ENCODE measurements at places on chromosomes 11 and 22. TPM values are rescaled to one million over a fixed set of nuclear protein-coding genes. Genes with fewer than 3 reads are reported as not detected.

Gene TNNT3
- polyA plus RNA-seq = 29.9 TPM

Gene OR52N2
- polyA plus RNA-seq = not detected

Gene CATSPERZ
- 0.46 TPM for polyA plus RNA-seq

Gene B3GAT1
- polyA plus RNA-seq = 0.40 TPM

Gene STX5
- polyA plus RNA-seq = 50.4 TPM

Gene TSSK2
- polyA plus RNA-seq = not detected

- DNase-seq = no peak
Observed at GRCh38 chr11:46331282-46331984, 15.8 kb upstream of the DGKZ start.

GRCh38 chr11:35412285-35412684 is 7.1 kb downstream of the SLC1A2 start:
- no peak for DNase-seq

GRCh38 chr22:49302150-49302460 is 525.6 kb downstream of the BRD1 start:
- DNase-seq = no peak

GRCh38 chr22:42227435-42227834 is 43.0 kb downstream of the TCF20 start:
- DNase-seq = no peak

DNA sequence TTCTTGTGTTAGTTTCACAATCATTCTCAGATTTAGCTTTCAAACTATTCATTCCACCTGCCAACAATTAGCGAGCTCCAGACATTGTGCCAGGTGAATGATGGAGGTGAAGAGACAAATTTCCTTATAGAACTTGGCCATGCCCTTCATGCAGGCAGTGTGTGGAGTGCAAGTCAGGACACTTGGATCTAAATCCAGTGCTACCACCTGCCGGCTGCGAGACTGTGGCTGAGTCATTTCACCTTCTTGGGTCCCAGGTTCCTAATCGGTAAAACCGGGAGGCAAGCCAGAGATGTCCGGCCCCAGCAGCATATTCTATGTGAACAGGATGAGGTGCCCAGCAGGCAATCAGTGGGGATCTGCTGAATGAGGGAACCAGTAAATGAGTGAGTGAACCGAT is 18.6 kb upstream of the EHF start:
- no peak for DNase-seq

DNA sequence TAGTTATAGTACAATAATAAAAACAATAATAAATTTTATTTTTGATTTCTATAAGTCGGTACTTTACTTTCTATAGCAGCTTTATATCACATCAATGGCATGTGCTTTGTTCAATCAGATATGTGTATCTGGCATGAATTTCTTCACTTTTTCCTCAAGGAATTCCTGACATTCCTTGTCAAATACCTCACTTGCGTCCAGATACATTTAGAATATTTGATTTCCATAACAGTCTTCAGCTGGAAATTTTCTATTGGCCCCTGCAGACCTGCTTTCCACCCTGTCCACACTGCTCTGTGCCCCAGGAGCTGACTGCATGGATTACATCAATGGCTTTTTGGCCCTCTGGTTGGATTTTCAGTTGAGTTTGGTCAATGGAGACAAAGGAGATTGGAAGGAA is 93.2 kb downstream of the FAR1 start:
- no peak for DNase-seq

DNA sequence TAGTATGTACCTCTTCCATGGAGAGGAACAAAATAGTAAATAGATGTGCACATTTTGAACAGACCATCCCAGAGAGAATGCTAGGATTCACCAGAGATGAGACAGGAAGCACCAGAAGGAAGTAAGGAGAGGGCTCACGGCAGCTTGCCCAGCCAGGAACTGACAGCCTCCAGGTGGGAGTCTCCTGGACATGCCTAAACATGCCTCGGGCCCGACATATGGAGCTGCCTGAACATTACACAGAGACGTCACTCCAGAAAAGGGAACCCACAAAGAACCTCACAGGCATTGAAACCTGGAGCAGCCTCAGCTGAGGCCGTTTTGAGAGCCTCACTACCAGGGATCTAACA is 67.4 kb downstream of the BRD1 start:
- DNase-seq = no peak

DNA sequence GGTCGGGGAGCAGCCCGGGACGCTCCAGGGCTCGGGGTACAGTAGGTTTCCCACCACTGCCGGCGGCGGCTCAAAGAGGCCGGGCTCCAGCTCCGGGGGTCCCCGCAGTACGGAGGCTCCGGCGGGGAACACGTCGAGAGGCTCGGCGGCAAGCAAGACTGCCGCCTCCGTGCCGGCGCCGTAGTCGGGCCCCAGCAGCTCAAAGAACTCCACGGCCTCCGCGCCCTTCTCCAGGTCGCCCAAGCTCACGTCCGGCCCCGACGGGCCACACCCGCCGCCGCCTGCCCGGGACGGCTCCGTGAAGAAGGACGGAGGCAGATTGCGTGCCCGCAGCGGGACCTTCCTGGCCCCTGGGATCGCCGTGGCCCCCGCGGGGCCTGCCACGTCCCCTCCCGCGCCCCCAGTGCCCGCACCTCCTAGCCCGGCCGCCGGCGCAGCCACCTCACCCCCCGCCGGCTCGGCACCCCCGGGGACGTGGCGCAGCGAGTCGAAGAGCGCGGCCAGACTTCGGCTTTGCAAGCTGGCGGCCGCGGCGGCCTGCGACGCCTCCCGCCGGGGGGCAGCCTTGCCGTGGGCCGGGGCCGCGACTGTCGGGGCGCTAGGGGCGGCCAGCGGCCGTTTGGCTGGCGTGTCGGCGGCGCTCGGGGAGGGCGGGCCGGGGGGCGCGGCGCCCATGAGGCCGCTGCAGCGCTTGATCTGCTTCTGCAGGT is 775 bp downstream of the FAM181B start:
- DNase-seq = peak; percentile 51

GRCh38 chr11:117117681-117118080 is 19.5 kb upstream of the SIK3 start:
- no peak for DNase-seq

DNA sequence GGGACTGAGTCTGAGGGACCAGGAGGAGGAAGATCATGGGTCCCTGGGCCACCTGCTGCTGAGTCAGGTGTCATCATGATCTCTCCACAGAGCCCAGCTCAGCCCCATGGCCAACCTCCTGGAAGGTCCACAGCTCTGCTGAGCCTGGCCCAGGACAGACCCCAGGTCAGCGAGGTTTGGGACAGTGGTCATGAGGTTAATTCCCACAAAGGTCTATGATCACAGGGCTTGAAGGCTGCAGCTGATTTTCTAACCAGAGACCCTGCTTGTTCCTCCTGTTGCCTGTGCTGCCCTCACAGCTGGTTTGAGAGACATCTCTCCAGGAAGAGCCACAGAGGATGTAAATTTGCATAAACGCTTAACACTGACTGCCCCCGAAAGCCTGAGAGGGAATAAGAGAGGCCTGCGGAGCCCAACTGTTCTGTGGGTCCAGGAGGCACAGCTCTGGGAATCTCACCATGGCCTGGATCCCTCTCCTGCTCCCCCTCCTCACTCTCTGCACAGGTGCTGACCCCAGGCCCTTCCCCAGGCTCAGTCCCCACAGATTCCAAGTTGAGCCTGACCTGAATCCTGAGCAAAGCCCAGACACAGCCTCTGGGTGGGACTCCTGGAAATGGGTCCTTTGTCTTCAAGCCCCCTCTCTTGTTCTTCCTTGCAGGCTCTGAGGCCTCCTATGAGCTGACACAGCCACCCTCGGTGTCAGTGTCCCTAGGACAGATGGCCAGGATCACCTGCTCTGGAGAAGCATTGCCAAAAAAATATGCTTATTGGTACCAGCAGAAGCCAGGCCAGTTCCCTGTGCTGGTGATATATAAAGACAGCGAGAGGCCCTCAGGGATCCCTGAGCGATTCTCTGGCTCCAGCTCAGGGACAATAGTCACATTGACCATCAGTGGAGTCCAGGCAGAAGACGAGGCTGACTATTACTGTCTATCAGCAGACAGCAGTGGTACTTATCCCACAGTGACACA is 102.8 kb downstream of the GGTLC2 start:
- no peak for DNase-seq

GRCh38 chr11:34514597-34514996 is 1.0 kb upstream of the ELF5 start:
- DNase-seq = no peak

DNA sequence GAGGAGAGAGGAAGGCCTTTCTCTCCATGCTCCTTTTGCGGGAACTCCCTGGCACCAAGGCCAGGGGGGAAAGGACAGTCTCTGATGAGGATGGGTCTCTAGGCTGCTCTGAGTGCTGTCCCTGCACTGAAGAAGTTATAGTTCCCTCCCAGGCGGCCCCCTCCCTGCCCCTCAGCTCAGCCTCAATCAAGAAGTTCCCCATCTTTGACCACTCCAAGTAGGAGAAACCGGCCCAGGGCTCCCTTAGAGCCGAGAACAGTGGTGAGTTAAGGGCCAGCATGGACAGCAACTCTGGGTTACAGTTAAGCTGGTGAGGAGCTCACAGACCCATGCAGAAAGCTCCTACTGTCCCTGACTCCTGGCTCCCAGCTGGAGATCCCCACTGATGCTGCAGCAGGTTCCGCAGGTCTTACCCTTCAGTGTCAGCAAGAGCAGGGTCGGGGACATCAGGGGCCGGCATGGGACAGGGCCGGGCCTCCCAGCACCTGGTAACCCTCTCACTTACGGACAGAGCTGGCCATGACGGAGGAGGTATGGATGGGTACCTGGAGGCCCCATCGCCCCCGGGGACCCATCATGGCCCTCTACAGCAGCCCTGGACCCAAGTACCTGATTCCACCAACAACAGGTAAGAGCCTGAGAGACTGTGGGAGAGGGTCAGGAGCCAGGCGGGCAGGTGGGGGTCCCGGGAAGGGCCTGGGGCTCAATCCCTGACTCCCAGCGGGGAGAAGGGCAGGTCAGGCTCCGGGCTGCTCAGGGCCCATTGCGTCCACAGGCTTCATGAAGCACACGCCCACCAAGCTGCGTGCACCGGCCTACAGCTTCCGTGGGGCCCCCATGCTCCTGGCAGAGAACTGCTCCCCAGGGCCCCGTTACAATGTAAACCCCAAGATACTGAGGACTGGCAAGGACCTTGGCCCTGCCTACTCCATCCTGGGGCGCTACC is 4.2 kb downstream of the SCGB1C1 start:
- no peak for DNase-seq

GRCh38 chr22:46149512-46150033 is 753 bp upstream of the PPARA start:
- peak; percentile 56 for DNase-seq

- no peak for DNase-seq
Observed at GRCh38 chr11:128328955-128329551, 258.3 kb downstream of the ETS1 start.

GRCh38 chr11:46438211-46438610 is 46.6 kb upstream of the CHRM4 start:
- DNase-seq = no peak

- peak; percentile 63 for DNase-seq
Observed at GRCh38 chr11:44310206-44310462, 195 bp upstream of the ALX4 start.

DNA sequence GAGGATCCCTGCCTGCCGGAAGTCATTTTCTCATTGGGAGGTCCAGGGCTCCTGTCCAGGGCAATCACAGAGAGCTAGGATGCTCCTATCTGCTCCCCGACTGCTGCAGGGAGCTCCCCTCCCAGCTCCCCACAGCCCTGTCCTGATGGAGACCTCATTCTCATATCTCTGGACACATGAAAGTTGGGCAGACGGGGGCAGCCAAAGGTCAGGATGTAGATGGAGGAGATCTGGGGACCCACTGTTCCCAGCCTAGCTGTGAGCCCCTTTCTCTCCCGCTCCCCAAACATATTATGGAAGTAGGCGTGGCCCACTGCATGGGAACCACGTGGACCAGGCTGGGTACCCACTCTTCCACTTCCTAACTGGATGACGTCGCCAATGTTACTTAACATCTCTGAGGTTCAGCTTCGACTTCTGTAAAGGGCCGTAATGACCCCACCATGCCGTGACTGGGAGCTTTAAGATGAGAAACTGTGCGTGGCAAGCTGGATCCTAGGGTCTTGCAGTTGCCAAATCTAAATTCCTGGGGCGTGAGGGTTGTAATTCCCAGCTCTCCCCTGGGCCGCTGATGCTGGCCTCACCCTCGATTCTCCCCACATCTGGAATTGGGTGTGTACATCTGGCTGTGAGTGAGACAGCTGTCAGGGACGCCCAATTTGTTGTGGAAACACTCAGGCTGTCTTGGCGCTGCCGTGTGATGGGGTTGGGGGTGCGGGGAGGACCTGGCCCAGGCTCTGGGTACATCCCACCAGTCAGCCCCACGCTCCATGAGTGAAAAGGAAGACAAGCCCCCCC is 1.8 kb downstream of the CDC42EP2 start:
- DNase-seq = peak; percentile 72

- DNase-seq = no peak
Observed at GRCh38 chr22:25030636-25031035, 78.1 kb downstream of the KIAA1671 start.

DNA sequence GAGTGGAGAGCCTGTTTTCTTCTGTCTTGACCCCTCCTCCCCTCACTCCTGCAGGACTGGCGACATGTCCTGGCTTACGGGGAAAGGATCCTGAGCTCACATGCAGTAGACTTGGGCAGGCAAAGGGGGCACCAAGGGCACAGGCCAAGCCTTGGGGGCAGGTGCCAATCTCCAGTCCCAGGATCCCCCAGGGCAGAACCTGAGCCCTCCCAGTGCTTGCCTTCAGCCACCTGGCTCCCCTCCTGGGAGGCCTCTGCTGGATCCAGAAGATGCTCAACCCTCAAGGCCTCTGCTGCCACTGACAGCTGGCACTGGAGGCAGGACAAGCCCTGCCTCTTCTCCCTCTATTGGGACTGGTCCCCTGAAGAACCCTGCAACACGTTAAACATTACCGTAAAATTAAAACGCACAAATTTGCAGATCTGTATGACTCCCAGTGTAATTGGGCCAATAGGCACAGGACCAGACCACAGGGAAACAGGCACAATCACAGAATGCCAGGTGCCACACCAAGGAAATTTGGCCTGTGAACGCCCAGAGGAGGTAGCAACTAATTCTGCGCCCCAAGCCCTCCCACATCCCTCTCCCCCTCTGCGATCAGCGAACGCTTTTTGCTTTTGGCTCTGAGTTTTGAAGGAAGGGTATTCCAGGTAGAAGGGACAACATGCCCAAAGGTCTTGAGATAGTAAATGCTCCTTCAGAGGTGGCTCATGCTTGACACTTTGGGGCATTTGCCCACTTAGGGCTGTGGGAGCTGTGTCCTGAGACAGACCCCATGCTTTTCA is 967 bp upstream of the LZTR1 start:
- DNase-seq = no peak

- peak; percentile 91 for DNase-seq
Observed at GRCh38 chr11:124402326-124402922, 3.6 kb upstream of the OR8B3 start.

DNA sequence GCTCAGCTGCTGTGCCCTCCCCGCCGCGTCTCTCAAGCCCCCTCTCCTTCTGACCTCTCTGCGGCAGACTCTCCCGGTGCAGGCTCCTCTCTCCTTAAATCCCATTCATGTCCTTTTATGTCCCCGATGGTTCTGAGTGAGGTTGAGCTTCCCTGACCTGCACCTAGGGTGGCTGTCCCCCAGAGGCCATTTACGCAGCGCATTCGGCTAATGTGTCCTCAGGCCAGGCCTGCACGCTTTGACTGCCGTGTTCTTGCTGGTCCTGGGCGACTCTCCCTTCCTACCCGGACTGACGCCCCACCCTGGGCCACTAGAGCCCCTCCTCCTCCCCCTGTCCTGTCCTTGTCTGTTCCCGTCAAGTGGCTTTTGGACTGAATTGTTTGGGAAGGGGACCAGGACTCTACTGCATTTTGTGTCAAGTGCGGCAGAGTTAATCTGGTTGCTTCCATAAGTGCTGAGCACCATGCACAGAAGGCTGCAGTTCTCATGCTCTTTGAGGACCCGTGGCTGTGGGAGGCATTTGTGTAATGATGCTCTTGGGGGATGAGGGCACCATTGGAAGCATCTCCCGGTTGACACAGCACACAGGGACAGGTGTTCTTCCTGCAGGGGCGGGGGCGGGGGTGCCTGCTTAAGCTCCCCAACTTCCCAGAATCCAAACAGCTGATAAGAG is 37.1 kb downstream of the IGHMBP2 start:
- DNase-seq = no peak

All from hepatocyte (in vitro differentiated cells).